ENCODE measurements at places on chromosomes 5 and 9.

DNA sequence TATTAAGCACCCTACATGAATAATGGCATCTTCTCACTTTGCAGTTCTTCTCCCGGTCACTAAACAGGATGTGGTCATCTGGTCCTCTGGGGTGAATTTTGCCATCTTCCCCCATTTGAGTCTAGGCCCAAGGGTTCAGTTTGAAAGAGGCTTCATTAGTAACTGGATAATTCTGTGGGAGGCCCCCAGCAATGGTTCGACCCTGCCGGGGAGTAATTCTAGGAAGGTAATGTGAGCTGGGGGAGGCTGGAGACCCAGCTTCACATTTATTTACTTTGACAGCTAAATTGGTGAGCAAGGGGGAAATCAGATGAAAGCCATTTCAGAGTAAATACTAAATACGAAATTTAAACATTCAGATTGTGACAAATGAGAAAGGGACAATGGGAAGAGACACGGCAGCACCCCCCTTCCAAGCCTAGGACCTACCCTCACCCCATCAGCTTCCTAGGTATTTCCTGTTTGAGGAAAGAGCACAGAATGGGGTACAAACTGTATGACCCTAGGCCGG lies 4.1 kb upstream of the LHX6 start:
- no peak for DNase-seq

- DNase-seq, result no peak
Measured at GRCh38 chr9:68498816-68499215, 41.9 kb downstream of the TMEM252 start.

- no peak for DNase-seq
Measured at GRCh38 chr5:64637837-64638443, 52.4 kb upstream of the SHISAL2B start.

GRCh38 chr9:5512658-5513452 lies 2.5 kb downstream of the PDCD1LG2 start:
- DNase-seq, result no peak

DNA sequence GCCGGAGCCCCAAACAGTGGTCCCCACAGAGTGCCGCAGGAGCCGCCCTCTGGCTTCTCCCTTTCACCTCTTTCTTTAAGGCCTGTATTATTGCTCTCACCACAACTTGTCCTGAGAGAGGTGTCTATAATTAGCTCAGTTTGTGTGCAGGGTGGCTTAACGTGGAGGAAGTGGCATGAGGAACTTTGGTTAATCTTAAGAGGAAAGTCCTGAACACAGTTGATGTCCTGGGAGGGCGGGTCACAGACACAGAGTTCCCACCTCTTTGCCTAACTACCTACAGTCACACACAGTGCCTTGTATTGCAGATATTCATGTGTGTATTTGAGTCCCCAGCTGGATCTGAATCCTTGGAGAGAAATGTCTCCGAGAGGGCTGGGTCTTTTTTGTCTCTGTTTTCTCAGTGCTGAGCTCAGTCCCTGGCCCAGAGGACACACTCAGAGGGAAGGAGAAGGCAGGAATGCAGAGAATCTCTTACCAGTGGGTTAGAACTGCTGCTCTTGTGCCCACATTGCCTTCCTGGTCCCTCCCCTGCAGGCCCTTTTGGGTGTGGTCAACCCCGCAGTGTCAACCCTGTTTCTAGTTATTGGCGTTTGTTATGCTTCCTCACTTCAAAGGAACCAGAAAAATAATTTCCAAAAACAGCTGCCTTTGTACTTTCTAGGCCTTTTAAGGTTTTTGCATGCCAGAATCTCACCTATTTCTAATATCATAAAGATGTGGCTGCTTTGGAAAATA lies 392.5 kb downstream of the KDM4C start:
- no peak for DNase-seq

DNA sequence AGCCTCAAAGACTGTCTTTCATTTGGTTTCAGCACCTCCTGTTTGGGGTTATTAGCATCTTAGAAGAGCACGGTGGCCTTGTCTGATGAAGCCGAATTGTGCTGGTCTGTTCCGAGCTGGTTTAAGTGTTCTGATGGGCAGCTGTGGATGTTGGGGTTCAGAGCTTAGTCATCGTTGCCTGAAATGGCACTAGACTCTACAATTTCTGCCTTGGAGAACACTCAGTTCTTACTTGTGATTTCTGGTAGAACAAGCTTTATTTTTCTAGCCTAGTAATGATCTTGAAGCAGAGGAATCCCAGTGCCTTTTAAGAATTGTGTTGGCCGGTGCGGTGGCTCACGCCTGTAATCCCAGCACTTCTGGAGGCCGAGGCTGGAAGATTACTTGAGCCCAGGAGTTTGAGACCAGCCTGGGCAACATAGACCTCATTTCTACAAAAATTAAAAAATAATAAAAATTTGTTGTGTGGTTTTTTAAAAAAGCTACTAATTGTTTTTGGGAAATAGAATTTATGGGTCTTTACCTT lies 7.8 kb downstream of the FBXW5 start:
- no peak for DNase-seq

DNA sequence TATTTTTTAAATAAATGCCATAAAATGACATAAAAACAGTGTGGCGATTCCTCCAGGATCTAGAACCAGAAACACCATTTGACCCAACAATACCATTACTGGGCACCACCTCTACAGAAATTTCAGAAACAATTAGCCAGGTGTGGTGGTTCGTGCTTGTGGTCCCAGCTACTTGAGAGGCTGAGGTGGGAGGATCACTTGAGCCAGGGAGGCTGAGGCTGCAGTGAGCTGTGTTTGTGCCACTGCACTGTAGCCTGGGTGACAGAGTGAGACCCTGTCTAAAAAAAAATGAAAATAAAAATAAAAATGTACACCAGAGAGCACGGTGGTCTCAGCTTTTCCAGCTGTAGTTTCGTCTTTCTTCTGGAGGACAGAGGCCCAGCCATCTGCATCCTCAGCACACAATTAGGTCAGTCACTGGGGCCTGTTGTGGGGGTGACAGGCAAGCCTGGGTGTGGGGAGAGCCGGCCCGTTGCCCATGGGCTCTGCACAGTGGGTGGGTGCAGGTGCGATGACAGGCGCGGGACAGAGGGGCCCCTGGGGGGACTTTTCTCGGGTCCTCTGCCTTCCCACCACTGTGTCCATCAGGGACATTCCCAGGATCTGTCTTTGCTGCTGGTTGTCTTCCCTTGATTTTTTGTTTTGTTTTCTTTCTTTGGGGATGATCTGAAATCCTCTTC lies 9.8 kb downstream of the COL5A1 start:
- DNase-seq, result no peak

DNA sequence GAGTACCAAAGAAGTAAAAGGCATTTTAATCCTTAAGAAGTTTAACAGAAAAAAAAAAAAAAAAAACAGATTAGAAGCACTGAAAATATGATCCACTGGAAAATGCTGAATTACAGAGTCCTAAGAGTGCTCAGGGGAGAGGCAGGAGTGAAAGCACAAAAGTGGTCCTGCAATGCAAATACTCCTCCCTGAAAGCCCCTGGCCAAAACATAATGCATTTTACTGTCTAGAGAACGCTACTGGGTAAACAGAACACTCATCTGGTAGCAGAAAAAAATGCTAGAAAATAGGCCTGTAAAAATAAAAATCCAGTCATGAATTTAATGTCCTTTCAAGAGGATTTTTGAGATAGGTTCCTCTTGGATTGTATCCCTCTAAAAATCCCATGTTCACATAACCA lies 81.9 kb downstream of the ADAMTS12 start:
- no peak for DNase-seq

DNA sequence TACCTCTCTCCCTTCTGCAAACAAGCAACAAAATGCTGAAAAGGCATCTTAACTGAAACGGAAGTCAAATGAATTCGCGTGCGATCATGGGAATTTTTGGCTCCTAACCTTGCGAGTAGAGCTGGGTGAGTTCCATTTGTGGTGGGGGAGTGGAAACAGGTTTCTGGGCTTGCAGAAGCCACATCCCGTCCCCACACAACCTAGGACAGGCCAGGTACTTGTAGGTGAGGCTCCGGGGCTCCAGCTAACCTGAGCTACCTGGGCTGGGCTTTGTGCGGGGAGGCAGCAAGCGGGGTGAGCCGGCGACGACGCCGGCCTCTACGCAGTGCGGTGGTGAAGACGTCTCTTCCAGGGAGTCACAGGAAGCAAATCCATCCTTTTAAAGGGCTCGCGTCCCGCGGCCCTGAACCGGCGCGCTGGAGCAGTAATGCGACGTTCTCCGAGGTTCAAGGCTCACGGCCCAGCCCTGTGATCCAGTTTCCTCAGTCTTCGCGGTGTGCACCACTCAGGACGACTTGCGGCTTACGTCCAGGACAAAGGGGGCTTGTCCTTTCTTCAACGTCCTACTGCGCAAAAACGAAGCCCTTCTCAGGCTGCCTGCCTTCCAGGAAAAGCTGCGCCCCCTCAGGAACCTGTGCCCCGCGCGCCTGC lies 567 bp upstream of the SPIN1 start:
- DNase-seq, result no peak

- DNase-seq, result no peak
Measured at GRCh38 chr5:87302061-87302460, 34.4 kb downstream of the RASA1 start.
